Uterus (tissue), 4 donors: ENCODE measurements at places on chromosomes 2 and 18. TPM values are rescaled to one million over a fixed set of nuclear protein-coding genes. Genes with fewer than 3 reads are reported as not detected.

The BMP10 gene
- not detected for total RNA-seq

The NAT8 gene
- total RNA-seq: not detected

The LYPD1 gene
- total RNA-seq: 7.1 TPM

The NEU2 gene
- not detected for total RNA-seq

The SETBP1 gene
- total RNA-seq: 32.8 TPM

The FTCDNL1 gene
- 5.8 TPM for total RNA-seq

The SLC1A4 gene
- total RNA-seq: 8.2 TPM

The OSBPL1A gene
- 49.4 TPM for total RNA-seq

The ABCB11 gene
- 0.29 TPM for total RNA-seq

The NEU4 gene
- total RNA-seq: 0.21 TPM

The SCN1A gene
- total RNA-seq: not detected

The SPHKAP gene
- total RNA-seq: not detected

The XIRP2 gene
- 0.49 TPM for total RNA-seq

The PCGF1 gene
- 10.9 TPM for total RNA-seq

The TUBA4B gene
- total RNA-seq: 0.83 TPM

The ALK gene
- total RNA-seq: 0.06 TPM

The DSG1 gene
- 0.14 TPM for total RNA-seq

The AQP12B gene
- not detected for total RNA-seq

The MC4R gene
- total RNA-seq: not detected

The TRMT61B gene
- 25.6 TPM for total RNA-seq

The IL36A gene
- not detected for total RNA-seq

The NPPC gene
- 4.3 TPM for total RNA-seq

The WDR35 gene
- total RNA-seq: 17.3 TPM

The COL5A2 gene
- total RNA-seq: 908 TPM

The ABI2 gene
- total RNA-seq: 29.4 TPM

The IL36G gene
- not detected for total RNA-seq

The SOX11 gene
- not detected for total RNA-seq
